ENCODE measurements at places on chromosomes 5 and 9.

DNA sequence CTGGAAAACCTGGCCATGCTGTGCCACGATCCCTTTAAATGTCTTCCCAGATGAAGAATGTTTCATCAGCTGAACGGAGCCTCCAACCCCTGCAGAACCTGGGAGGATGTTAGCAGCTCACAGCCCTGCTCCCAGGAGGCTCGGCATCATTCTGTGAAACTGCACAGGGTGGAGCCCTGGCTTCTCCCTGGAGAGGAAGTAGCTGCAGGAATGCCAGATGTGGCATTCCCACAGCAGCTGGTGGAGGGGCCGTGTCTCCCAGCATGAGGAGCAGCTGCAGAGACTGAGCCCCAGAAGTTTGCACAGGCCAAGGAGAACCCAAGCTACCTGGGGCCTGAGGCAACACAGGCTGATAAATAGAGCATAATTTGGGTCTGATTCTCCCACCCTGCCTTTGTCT lies 165.8 kb upstream of the MAP3K1 start:
- DNase-seq, result no peak

- DNase-seq, result no peak
Measured at GRCh38 chr9:95447660-95448420, 68.9 kb downstream of the PTCH1 start.

- DNase-seq, result no peak
Measured at GRCh38 chr5:77569409-77569808, 69.1 kb downstream of the OTP start.

- DNase-seq, result no peak
Measured at GRCh38 chr5:90747175-90747574, 188.6 kb downstream of the ADGRV1 start.

GRCh38 chr5:173524136-173524535 lies 92.3 kb downstream of the BOD1 start:
- DNase-seq, result no peak

Measured in bone marrow (tissue), 2 donors.